ENCODE measurements at places on chromosomes 7 and 10.
A peak's percentile ranks its signal among the peaks of the same experiment; 100 is the strongest.

GRCh38 chr10:7797582-7797981 lies 9.6 kb downstream of the ATP5F1C start:
- DNase-seq = no peak

- no peak for DNase-seq
These were observed 95.2 kb downstream of the GLCCI1 start for GRCh38 chr7:8063706-8064297.

- no peak for DNase-seq
These were observed 9.9 kb upstream of the CALML5 start for GRCh38 chr10:5509236-5509635.

DNA sequence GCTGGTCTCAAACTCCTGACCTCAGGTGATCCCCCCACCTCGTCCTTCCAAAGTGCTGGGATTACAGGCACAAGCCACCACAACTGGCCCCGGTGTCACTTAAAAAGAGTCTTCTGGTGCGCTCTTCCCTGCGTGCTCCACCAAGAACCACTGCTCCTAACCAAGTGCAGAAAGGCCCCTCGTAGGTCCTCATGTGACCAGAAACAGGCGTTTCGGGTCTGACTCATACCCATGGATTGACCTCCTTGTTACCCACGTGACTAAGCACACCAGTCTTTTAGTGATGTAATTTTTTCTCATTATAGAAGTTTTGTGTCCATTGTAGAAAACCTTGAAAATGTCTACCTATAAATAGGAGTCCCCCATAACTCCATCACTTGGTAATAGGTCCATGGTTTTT lies 13.9 kb downstream of the FKBP6 start:
- DNase-seq = no peak

DNA sequence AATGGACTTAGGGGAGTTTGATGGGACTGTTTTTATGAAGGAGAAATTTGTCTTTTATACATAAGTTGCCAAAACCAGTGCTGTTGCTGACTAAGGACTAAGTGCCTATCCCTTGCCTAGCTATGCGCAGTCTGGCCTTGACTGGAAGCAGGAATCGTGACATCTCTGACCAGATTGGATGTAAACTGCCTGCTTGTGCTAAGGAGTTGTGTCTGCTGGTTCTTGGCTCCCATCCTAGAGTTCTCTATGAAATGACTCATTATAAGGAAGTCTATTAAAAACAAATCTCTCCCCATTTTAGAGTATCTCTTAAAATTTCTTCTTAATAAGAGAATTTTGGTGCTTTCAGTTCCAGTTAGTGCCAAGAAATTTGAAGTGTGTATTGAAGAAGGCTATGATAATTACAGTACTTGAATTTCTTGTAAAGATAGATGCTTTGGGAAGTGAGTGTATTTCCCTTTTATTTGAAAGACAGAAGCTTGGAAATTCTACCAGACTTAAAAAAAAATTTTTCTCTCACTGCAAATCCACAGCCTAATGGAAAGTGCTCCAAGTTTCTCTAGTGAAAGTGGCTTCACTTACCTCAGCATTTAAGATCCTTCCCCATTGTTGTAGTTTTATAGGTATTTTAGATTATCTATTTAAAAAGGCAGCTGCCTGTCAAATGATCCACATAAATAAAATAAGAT lies 77.6 kb downstream of the BICC1 start:
- no peak for DNase-seq

- DNase-seq = no peak
These were observed 88.0 kb downstream of the NEURL1 start for GRCh38 chr10:103581499-103581898.

DNA sequence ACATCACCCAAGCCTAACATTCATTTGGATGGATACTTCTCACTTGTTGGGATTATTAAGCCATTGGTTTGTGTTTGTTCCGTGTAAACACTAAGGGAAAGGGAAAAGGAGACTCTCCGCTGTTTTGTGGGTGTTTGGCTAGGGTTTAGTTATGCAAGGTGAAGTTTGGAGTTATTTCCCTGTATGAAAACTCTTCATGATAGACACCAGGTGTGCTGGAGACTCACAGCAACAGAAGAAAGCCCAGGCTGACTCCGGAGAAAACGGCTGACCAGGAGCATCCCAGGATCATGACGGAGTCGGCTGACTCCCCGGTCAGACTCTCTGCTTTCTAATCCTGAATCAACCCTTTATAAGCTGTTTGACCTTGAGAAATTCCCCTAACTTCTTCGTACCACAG lies 94.1 kb upstream of the KLF6 start:
- no peak for DNase-seq

- no peak for DNase-seq
These were observed 203.0 kb downstream of the CCSER2 start for GRCh38 chr10:84531396-84531795.

GRCh38 chr10:104230490-104230889 lies 1.7 kb downstream of the CFAP43 start:
- DNase-seq = no peak

DNA sequence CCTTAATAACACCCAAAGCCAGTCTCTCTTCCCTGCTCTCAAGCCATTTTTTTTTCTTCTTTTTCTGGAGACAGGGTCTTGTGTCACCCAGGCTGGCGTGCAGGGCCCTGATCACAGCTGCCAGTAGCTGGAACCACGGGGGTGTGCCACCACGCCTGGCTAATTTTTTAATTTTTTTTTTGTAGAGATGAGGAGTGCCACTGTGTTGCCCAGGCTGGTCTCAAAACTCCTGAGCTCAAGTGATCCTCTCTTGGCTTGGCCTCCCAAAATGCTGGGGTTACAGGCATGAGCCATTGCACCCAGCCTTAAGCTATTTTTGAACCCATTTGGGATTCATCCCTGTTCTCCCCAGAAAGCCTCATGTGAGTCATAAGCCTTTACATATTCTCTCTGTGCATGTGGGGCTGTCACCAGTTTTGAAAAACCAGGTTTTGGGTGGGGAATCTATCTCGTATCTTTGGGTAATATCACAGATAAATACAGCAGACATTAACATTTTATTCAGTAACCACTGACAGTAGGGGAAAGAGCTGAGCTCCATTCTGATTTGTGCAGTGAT lies 15.5 kb downstream of the ZNF487 start:
- peak; percentile 16 for DNase-seq

GRCh38 chr7:151514461-151515275 lies 5.0 kb downstream of the RHEB start:
- DNase-seq = no peak

DNA sequence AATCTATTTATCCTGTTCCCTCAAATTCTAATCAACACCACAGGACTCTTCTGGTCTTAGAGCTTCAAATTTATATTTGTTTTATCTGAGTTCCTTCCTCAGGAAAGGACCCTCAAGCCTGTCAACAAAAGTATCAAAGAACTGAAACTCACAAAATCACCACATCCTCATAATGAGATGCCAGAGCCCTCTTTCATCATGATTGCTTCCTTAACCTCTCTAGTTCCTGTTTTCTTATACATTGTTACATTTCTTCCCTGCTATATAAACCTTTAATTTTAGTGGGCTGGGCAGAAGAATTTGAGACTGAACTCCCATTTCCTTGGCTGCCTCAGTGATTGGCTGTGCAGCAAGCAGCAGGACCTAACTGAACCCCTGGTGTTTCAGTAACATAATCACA lies 189.7 kb downstream of the ZNF248 start:
- DNase-seq = no peak

- DNase-seq = peak; percentile 49
These were observed 13.0 kb downstream of the MXI1 start for GRCh38 chr10:110220398-110220797.

DNA sequence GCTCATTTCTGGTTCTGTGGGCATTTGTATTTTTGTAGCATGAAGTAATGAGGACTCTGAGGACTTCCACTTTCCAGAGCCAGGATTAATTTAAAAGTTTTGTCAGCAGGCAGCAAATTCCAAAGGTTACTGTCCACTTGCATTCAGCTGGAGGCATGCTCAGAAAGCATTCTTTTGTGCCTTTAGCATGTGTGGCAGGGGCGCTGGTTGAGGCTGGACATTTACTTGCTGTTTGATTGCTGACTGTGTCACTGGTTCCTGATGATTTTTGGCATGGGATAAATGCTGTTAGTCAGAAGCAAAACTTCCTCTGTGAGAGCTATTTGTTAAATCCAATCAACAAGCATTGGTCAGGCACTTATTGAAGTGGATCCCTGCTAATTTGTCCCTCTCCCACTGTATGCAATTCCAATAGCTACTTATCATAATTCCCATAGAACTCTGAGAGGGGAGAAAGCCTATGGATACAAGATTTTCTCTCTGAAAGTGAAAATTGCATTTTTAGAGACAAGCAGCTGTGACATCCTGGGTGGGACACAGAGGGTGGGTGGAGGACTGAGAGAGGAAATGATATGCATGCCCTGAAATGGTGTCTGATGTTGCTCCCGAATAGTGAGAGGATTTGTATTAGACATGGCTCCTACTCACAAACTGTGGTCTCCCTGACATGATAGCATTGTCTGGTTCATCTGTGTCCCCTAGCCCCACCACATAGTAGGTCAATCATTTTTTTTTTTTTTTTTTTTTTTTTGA lies 161.2 kb upstream of the WDR11 start:
- DNase-seq = no peak

DNA sequence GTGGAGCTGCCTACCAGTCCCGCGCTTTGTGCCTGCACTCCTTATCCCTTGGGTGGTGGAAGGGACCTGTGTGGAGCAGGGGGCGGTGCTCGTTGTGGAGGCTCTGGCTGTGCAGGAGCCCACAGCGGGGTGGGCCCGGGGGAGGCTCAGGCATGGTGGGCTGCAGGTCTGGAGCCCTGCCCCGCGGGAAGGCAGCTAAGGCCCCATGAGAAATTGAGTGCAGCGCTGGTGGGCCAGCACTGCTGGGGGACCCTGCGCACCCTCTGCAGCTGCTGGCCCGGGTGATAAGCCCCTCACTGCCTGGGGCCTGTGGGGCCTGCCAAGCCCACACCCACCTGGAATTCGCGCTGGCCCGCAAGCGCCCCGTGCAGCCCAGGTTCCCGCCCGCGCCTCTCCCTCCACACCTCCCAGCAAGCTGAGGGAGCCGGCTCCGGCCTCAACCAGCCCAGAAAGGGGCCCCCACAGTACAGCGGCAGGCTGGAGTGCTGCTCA lies 859.6 kb upstream of the KCND2 start:
- no peak for DNase-seq

DNA sequence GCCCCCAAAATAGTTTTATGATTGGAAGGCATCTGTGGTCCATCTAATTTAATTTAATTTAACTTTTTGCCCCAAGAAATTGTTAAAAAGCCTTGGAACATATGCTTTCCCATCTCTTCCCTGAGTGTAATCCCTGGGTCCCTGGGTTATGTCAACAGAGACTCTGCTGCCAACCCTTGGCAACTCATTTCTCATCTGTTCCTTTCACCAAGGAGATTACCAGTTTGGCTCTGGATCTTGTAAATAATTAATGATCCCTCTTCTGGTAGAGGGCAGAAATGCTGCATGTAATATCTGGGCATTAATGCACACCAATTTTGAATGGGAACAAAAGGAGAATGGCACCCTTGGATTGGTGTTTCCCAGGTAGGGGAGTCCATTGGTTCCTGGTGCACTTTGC lies 514.2 kb downstream of the CCSER2 start:
- DNase-seq = no peak

DNA sequence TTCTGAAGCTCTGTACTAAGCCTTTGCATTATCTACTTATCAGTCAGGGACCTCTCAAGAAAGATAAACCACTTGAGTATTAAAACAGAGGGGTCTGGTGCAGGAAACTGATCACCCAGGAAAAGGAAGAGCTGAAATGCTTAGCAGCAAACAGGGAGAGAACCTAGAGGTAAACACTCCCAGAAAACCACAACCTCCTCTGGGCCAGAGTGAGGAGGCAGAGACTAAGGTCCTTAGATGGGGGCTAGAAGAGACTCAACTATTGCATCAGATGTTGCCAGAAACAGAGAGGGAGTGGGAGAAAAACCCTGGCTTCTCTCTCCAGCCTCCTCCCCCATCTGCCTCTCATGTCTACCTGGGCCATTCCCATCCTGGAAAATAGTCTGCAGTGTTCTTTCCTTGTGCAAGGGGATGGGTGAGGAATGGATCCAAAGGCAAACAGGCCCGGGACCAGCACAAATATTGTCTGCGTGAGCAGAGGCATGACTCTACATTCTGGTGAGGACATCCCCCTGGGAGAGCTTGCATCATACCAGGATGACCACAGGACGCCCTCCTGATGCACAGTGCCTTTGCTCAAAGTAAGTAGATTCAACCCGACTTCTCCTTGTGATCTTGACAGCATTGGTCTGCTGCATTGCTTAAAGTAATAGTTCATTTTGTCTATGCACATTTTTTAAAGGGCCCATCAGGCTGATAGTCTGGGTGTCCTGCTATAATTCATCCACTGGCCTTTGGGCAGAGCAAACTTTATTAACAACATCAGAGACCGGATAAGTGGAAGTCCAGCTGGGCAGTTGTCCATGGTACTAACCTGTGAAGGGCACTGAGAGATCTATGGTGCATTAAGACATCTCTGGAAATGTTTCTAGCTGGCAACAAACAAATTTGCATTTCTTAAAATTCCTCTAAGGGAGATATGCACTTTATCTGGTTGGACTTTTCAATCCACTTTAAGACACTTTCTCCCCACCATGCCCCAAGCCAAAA lies 22.4 kb upstream of the ODAD2 start:
- DNase-seq = no peak

DNA sequence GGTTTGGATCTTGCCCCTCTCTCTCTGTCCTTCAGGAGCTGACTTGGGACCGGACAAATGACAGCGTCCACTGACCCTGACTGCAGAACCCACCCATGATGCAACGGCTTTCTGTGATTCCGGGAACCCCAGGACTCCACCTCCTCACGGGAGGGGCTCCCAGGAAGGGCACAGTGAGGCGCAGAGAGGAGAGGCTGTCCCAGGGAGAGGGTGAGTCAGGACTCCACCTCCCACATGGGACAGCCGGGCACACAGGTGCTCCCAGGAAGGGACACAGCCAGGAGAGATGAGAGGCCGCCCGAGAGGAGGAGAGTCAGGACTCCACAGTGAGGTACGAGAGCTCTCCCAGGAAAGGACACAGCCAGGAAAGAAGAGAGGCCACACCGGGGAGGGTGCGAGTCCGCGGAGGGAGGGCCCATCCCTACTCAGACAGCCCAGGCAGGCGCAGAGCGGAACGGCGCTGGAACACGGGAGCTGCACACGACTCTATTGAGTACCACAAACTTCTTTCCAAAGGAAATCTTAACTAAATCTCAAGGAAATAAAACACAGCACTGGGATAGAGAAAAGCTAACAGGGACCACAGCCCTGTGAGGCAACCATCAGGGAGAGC lies 162.5 kb downstream of the MAD1L1 start:
- DNase-seq = no peak

- DNase-seq = no peak
These were observed 13.7 kb upstream of the TSPAN15 start for GRCh38 chr10:69437321-69438259.

DNA sequence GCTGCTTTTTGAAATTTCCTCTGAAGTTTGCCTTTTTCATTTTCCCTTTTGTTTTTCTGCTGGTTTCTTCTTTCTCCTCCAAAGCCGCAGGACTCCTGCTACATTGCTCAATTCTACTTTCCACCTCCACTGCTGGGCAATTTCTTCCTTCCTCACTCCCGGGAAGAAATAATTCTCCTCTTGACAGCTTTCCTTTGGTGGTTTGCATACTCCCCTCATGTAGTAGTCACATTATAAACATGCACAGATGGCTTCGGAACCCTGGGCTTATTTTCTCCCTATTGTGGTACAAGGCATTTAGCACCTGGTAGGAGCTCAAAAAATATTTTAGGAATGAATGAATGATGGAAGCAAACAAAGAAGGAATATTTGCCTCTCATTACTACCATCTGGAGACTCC lies 977.2 kb downstream of the LRMDA start:
- DNase-seq = no peak

Data from head of caudate nucleus (tissue), 42 donors.